ENCODE measurements at places on chromosomes 3 and 15.

DNA sequence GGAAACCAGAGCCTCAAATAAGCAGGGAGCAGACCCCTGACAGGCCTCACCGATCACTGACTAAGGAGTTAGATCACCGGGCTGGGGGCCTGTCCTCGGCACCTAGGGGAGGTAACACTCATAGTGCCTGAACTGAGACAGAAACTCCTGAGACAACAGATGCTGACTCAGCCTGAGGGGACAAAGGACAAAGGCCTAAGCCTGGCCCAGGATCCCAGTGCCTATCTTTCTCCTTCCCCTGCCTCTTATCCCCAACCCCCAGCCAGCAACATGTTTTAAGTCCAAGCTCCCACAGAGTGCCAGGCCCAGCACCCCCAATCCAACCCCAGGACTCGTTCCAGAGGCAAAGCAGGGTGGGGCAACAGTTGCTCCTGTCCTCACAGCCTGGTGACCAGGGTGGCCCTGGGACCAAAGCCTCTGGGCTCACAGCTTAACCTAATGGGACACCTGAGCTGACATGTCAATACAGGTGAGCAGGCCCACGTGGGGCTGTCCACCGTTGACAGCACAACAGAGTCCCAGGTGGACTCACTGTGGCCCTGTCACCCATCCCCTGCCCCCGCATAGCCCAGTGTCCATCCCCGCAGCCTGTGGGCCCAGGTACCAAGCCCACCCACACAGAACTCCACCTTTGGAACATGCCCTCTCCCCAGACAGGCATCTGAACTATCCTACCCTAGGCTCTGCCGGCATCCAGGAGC, 37.4 kb downstream of the ADCY5 start:
- no peak for DNase-seq

DNA sequence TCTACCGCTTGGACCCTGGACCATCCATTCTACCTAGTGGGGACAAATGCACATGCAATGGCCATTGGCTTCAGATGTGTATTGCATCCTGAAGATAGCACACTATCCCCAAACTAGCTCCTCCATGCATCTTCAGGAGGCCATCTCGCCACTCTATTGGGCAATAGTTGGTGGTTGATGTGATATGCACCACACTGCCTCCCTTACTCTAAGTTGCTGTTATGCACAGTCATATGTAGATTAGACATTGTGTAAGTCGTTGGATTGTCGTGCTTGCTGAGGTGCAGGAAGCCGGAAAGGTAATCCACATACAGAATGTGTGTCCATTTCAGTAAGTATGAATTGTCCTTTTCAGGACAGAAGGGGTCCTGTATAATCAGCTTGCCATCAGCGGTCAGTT, 26.7 kb upstream of the PLA2G4D start:
- no peak for DNase-seq

DNA sequence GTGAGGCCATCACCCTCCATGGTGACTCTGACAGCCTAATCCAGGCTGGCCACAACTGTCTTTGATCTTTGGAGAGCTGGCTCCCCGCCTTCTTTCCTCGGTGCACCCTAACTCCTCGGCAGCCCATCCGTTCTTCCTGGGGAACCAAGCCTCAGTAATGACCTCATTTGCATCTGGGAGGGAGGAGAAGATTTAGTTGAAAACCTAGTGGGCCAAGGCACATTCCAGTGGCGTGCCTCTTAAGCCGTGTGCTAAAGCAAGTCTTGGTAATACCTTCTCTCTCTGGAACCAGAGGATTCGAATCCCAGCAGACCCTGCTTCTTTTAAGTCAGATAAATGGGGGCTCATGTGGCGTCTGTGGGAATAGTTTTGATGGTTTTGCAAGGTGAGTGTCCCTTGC, 233.1 kb downstream of the EBLN2 start:
- DNase-seq: no peak

GRCh38 chr3:50151728-50152127, 3.4 kb upstream of the SEMA3F start:
- DNase-seq: no peak

GRCh38 chr15:43105077-43105736, 631 bp downstream of the UBR1 start:
- no peak for DNase-seq

DNA sequence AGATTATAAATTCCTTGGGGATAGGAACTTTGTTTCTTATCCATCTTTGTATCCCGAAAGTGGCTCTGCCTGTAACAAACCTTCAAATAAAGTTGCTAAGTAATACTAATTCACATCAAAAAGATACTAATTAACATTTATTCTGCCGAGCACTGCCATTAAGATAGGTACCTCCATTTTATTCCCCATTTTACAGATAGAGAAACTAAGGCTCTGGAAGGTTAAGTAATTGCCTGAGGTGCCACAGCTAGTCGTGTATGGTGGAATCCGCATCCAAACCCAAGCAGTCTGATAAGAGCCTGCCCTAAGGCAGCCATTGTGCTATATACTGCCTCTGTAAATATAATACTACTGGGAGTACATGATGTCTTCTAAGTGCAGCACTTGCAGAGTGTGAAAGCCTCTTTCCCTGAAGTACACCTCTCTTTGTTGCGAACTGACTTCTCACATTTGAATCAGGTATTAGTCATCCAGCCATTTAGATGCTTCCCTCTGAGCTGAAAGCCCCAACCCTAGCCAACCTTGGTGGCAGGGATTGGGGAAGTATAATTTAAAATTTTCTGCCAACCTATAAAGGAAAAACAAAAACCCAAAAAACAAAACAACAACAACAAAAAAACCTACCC, 78.5 kb upstream of the CHD2 start:
- no peak for DNase-seq

DNA sequence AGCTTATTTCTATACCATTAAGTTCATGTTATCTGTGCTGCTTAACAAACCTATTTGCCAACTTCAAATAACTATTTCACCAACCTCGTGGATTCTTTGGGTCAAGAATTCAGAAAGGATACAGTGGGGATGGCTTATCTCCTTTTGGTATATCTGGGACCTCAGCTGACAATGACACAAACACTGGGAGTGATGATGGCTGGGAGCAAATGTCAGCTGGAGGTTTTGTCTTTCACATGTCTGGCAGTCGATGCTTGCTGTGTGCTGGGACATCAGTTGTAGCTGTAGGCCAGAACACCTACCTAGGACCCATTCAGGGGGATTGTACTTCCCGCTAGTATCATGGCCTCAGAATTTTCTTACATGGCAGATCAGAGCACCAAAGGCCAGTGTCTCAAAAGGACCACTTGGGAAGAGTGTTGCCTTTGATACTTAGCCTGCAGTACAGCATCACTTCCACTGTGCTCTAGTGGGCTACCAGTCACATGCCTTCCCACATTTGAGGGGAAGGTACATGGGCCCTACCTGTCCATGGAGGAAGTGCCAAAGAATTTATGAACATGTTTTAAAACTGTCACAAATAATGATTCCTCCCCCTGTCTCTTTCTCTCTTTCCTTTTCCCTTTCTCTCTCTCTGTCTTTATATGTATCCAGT, 23.7 kb upstream of the FAM98B start:
- no peak for DNase-seq

GRCh38 chr3:71218508-71218907, 365.0 kb downstream of the FOXP1 start:
- DNase-seq: no peak

- DNase-seq: no peak
These were observed 28.6 kb downstream of the CFAP92 start for GRCh38 chr3:128965280-128965679.

- DNase-seq: no peak
These were observed 419.0 kb downstream of the CNTN4 start for GRCh38 chr3:2517500-2518172.

GRCh38 chr3:14490831-14491230, 49.3 kb downstream of the GRIP2 start:
- DNase-seq: no peak

DNA sequence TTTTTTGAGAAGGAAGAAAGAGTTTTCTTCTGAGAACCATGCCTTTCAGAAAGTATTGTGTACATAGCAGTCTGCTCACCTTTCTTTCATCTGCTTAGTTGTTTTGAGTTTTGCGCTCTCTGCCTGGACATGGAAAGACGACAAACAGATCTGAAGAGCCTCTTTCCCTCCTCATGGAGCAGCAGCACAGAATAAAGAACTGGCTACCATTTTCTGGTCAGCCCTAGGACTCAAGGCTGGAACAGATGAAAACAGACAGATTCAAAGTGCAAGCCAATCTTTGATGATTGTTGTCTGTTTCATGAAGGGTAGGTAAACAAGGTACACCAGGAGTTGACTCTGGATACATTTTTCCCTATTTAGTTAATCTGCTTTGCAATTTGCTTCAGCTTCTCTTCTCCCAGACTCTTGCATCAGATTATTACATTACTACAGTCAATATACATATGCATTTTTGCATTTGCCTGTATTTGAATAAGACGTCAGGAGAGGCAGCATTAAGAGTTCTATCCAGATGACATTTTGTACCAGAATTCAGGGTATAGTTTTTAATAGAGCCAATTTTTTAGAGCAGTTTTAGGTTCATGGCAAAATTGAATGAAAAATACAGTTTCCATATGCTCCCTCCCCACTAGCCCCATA, 34.7 kb upstream of the MINAR1 start:
- no peak for DNase-seq

DNA sequence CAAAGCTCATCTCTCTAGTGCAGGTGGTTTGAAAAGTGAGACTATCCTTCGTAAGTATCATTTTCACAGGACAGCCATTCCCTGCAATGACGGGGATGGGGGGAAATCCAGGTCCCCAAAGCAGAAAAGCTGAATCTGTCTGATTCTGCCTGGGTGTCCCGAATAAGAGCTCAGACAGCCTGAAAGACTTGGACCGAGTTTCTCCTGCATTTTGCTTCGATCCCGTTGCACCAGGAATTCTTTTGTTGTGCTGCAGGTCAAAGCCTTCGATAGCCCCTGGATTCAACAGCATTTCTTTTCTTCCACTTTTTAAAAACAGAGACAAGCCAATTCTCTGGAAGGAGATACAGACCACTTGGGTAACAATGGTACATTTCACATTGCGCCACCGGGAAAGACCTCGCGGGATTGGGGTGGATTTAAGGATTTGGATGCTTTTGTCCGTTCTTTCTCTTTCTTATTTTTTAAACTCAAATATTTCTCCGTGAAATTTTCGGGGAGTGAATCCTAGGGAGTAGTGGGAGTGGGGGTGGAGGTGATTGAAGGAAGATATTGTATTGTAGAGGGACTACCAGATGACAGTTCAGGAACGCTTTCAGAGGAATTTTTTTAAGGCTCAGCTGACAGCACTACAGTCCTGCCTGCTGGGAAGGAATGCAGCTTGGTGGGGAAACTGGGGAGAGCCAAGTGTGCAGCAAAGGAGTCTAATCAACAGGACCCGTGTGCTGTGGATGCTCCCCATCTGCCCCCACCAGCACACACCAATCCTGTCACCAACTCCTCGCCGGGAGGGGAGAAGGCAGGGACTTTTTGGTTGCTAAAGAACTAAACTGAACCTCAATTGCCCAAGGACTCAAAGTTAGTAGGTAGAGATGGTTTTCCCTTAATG, 2.6 kb downstream of the SLITRK3 start:
- no peak for DNase-seq

DNA sequence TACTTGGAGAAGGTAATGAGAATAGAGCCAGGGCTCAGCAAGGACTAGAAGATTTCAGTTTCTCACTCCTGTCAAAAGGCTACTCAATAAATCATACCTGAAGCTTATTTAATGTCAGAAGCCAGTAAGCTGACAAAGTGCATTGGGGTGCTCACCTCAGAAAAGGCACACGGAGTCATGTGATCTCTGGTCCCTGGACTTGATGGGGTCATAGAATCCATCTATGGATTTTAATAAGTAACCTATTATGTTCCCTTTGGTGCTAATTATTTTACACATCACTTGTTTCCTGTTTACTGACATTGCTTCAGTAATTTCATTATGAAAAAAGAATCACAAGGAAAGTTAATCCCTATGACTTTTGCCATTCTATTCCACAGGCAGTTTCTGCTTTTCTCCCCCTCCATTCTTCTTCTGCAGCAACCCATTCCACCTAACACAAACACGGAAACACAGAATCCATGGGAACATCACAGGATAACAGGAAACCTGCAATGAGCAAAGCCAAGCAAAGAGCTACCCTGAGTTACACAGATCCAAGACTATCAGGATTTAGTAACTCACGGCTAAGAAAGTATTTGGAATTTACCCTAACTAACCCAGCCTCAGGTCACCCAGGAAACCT, 159.6 kb downstream of the MEIS2 start:
- DNase-seq: no peak

GRCh38 chr15:81407718-81408117, 33.7 kb upstream of the TMC3 start:
- DNase-seq: no peak

- no peak for DNase-seq
These were observed 848.0 kb downstream of the TUSC7 start for GRCh38 chr3:117557464-117558090.

DNA sequence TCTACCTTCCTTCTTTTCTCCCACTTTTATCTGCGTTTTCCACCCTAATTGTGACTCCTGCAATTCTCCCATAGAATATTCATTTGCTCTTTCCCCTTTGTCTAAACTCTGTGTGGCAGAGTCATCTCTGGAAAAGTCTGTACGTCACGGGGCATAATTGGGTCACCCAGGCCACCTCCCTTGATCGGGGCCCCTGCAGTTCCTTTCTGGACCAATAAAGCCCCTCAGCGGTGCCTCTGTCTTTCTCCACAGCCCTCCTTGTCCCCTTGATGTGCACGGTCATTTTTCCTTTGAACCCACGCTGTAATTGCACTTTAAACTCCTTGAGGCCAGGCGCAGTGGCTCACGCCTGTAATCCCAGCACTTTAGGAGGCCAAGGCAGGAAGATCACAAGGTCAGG, 10.7 kb downstream of the UPK1B start:
- no peak for DNase-seq

GRCh38 chr3:151112731-151113130, 27.3 kb downstream of the MED12L start:
- no peak for DNase-seq

DNA sequence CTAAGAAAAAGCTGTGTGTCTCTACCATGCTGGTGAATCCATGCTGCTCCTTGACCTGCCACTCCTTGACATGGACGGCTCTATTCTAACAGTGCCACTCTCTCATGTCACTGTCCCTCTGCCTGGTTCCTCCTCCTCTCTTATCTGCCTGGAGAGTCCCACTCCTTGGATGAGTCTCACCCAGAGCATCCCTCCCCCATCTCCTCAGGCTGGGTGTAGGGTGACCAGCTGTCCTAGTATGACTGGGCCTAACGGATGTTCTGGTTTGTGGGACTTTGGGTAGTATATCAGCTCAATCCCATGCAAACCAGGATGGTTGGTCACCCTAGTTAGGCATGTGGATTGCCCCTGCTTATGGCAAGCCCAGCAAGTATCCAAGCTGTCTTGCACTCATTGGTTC, 54.3 kb downstream of the LIPC start:
- DNase-seq: no peak

DNA sequence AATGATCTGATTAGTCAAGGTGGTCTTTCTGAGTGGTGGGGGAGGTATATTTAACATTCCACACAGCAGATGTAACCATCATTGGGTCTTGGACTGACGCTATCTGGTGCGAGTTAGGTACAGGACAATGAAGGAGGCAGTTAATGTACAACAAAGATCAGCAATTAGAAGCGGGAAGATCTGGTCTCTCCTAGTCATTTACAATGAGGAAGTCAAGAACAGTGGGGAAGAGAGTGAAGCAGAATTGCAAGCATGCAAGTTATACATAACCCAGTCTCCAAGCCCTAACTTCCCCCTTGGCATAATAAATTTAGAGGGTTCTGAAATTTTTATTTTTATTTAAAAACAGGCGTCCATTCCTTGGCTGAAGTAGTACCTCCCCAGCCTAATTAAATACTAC, 14.1 kb downstream of the GPD1L start:
- peak; percentile 85 for DNase-seq
